ENCODE measurements at places on chromosomes 11 and 22.

GRCh38 chr22:30400159-30400558 lies 3.3 kb downstream of the SEC14L2 start:
- DNase-seq = no peak

DNA sequence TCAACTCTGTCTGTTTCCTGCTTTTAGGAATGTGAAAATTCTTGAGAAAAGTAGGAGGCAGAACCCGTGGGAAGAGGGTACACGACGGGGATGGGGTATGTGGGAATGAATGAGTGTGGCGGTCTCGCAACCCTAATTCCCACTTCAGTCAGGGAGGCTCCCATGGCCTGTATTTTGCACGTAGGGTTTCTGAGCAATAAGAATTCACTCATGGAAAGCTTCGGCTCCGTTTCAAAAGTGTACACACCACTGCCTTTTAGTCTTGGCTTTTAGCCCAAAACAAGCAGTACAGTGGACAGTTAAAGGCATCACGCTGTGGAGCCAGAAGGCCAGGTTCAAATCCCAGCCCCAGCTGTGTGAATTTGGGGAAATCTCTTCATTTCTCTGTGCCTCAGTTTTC lies 116.7 kb downstream of the MN1 start:
- DNase-seq = no peak

- no peak for DNase-seq
These were observed 27.4 kb upstream of the IPO7 start for GRCh38 chr11:9357041-9357440.

DNA sequence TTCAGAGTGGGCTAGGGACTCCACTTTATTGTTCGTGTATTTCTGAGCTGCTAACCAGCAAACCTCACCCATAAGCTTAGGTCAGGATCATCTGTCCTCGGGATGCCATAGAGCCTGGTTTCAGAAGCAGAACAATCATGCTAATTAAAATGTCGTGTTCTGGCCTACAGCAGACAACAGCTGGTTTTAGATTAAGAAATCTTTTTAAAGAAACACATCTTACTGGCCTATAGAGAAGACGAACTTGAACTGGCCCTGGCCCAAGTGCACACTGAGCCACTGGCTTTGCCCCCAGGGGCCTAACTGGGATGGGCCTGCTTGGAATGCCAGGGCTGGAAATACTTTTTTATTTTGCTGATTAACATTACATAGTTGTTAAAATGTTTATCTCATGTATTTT lies 63.2 kb downstream of the ALX4 start:
- DNase-seq = no peak

DNA sequence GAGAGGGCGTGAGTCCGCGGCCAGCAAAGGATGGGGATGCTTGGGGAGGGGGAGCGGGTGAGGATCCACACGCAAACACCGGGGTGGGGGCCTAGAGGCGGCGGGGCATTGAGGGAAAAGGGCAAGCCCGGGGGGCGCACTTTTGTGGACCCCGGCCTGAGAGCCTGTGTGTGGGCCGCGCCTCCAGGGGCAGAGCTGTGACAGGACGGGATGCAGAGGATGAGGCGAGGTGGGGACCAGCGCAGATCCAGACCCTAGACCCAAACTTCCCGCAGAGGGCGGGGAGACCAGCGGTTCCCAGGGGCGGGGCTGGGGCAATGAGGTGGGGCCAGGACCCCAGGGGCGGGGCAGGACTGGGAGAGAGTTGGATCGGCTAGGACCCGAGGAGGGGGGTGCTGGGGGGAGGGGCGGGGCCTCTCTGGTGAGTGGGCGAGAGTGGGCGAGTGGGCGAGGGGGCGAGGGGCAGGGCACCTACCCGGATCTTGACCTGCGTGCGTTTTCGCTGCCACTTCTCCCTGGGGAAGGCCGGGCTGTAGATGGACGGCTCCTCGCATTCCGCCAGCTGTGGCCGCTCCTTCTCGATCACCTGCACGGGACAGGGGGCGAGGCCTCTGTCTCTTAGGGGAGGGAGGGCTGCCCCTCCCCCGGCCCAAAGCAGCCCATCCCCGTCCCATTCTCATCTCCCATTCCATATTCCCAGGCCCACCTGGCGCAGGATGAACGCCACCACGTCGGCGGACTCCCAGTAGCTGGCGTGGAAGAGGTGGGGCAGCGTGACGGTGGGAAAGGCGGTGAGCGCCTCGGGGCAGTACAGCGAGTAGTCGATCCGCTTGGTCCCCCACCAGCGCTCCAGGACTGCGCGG lies 10.6 kb downstream of the PITPNM1 start:
- DNase-seq = no peak

- DNase-seq = no peak
These were observed 33.3 kb downstream of the DENND5A start for GRCh38 chr11:9231848-9232177.

- DNase-seq = no peak
These were observed 471.9 kb upstream of the KIRREL3 start for GRCh38 chr11:127472505-127472904.

DNA sequence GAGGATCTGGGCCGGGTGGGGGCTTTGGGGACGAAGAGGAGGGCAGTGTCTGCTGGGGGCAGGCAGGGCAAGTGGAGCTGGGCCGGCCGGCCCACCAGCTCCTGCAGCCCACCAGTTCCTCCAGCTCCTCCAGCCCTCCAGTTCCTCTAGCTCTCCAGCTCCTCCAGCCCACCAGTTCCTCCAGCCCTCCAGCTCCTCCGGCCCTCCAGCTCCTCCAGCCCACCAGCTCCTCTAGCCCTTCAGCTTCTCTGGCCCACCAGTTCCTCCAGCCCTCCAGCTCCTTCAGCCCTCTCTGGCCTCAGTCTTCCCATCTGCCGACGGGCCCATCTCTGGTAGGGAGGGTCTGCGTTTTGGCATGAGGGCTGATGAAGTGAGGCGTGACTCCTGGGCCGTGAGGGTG lies 9.2 kb upstream of the CCDC188 start:
- no peak for DNase-seq

GRCh38 chr22:47042861-47043496 lies 280.5 kb downstream of the TBC1D22A start:
- DNase-seq = no peak

GRCh38 chr11:8683115-8683807 lies 669 bp downstream of the RPL27A start:
- DNase-seq = peak; percentile 27

DNA sequence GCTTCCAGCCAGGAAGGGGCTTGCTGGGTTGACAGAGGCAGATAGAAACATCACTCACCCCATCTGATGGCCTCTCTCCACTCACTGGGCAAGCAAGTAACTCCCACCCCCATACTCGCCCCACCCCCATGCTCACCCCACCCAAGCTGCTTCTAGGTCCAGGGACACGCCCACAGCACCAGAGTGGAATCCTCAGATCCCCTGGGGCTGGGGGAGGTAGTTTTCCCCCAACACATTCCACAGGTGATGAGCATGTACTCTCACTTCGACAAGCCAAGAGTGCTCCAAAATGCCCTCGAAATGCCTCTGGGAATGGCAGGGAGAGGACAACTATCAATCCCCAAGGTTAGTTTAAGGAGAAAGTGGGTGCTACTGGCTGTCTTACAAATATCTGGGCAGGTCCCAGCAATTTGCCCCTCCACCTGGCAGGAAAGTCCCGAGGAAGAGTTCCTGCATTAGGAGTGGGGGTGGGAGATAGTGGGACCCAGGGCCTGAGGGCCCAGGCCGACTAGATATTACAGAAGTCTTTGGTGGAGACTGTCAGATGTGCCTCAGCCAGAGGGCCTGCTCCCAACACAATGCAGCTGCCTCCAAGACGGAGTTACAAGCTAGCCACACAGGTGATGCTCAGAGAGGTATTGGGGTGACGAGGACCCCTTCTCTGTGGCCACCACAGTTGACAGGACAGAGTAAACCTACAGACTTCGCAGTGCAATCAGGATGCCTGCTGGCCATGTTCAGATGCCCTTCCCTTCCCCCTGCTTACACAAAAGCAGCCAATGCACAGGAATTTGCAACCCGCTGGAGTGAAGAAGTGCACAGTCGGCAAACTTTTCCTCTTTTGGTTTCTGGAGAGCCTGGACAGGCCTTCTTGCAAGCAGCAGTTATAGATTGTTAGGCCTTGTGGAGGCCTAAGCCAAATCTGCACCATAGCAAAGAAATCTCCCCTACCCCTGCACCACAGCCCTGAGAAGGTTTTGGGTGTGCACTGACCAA lies 2.9 kb upstream of the LMO1 start:
- DNase-seq = no peak

DNA sequence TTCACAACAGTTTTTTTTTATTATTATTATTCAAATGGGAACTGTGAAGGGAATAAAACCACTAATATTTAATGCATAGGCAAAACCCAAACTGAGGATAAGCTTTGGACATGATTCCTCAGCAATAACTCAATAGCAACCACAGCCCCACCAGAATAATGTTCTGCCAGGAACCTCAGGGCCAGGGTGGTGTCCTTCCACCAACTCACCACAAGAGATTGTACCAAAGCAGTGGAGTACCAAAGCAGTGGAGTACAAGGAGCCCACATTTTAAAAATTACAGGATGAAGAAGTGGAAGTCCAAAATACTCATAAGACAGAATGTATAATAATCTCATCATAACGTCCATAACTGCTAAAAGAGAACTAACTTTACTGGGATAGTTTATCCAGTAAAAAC lies 32.5 kb upstream of the FZD4 start:
- DNase-seq = no peak
